ENCODE measurements at places on chromosomes 12 and 14. TPM values are rescaled to one million over a fixed set of nuclear protein-coding genes. Genes with fewer than 3 reads are reported as not detected.

SLC35F4 gene
- not detected for total RNA-seq

TXNRD1 gene
- total RNA-seq: 454 TPM

CARMIL3 gene
- under 0.01 TPM for total RNA-seq

PLBD1 gene
- total RNA-seq: 2.1 TPM

All from aortic smooth muscle cell (primary cell).